ENCODE measurements at places on chromosomes 11 and 22. TPM values are rescaled to one million over a fixed set of nuclear protein-coding genes. Genes with fewer than 3 reads are reported as not detected.

The GLYATL1 gene
- total RNA-seq: 1.5 TPM

The MRGPRE gene
- not detected for total RNA-seq

The CALCA gene
- not detected for total RNA-seq

The XRRA1 gene
- total RNA-seq: 11.9 TPM

The SPI1 gene
- not detected for total RNA-seq

The TIGD3 gene
- 3.2 TPM for total RNA-seq

The ESAM gene
- total RNA-seq: 5.3 TPM

The DBX1 gene
- total RNA-seq: not detected

The CDCA5 gene
- total RNA-seq: 67.0 TPM

The KRTAP5-8 gene
- total RNA-seq: not detected

The NXPE4 gene
- total RNA-seq: not detected

The MYBPC3 gene
- not detected for total RNA-seq

The USP47 gene
- total RNA-seq: 50.4 TPM

The DYNC2H1 gene
- total RNA-seq: 5.9 TPM

The POU2AF2 gene
- not detected for total RNA-seq

The TMEM41B gene
- 103 TPM for total RNA-seq

The TPBGL gene
- total RNA-seq: 0.19 TPM

The CSRP3 gene
- total RNA-seq: not detected

The MYRF gene
- 165 TPM for total RNA-seq

The CDK2AP2 gene
- total RNA-seq: 96.1 TPM

The MUC5AC gene
- 0.25 TPM for total RNA-seq

The PHETA2 gene
- total RNA-seq: 19.7 TPM

The C11orf54 gene
- 21.5 TPM for total RNA-seq

The RAB3IL1 gene
- 8.3 TPM for total RNA-seq

The EXPH5 gene
- total RNA-seq: 18.1 TPM

The KCNK7 gene
- 0.49 TPM for total RNA-seq

The SCN4B gene
- 0.70 TPM for total RNA-seq

The TTC36 gene
- total RNA-seq: 3.3 TPM

The SULT4A1 gene
- total RNA-seq: not detected
